Activated CD8-positive, alpha-beta memory T cell treated with anti-CD3 and anti-CD28 coated beads for 1 hour (primary cell): ENCODE measurements at places on chromosomes 2 and 18.

- DNase-seq: no peak
These were observed 8.2 kb upstream of the GPR17 start for GRCh38 chr2:127637725-127638252.

DNA sequence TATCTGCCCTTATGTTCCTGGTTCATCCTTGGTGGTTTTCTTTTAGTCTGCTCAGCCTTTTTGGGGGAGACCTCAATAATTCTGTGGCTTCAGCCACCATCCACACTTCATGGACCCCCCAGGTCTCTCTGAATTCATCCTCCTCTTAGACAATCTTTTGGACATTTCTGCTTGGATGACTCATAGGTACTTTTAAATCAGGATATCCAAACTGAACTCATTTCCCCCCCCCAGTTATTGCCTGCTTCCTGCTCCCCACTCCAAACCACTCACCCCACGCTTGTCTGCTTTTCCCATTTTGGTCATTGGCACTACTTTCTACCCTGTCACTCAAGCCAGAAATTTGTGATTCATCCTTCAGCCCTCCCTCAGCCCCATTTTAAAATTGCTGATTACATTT lies 78.5 kb downstream of the TANC1 start:
- DNase-seq: no peak

DNA sequence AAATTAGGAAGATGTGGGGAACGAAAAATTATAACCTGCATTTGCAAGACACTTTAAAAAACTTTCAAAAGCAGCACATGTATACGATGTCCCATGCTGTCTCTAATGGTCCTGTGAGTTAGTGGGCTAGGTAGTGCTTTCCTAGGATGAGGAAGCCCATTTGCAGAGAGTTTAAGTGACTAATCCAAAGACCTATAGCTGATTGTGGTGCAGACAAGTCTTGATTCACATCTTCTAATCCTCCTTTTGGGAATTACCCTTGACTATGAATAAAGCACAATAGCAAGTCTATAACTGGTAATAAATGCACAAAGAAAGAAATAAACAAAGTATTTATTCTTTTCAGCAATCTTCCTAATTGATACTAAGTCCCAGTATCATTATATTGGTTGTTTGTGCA lies 234.6 kb upstream of the FANCL start:
- DNase-seq: no peak

DNA sequence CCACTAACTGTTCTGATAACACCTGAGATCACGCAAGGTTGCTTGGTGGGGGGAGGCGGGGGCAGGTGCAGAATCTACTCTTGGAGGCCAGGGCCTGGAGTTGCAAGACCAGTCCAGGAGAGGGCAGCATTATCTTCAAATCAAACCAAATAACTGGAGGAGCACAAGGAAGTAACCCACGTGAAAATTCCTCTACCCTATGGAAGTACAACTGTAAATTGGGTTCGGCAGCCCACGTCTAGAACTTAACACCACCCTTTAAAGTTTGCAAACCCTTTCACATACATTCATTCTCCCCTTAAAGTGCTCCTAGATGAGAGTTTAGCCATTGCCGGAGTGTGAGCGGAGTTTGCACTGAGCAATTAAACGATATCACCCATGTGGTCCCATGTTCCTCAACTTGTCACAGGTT lies 19.6 kb upstream of the CXCR1 start:
- DNase-seq: peak; percentile 31

GRCh38 chr2:40716879-40717278 lies 265.0 kb upstream of the SLC8A1 start:
- no peak for DNase-seq

DNA sequence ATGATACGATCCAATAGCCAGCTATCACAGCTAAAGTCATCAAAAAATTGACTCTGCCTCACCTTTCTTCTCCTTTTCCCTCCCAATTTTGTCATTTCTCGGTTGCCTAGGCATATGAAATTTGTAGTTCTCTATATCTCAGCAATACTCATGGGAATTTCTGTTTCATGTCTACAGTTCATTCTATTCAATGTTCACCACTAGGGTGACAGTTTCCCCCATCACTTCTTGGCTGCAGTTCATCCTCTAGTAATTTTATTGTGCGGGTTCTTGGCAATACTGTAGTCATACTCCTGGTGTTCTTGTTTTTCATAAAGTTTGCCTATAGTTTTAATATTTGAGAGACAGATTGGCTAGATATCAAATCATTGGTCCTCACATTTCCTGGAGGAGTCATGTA lies 872.2 kb upstream of the ID2 start:
- DNase-seq: no peak

DNA sequence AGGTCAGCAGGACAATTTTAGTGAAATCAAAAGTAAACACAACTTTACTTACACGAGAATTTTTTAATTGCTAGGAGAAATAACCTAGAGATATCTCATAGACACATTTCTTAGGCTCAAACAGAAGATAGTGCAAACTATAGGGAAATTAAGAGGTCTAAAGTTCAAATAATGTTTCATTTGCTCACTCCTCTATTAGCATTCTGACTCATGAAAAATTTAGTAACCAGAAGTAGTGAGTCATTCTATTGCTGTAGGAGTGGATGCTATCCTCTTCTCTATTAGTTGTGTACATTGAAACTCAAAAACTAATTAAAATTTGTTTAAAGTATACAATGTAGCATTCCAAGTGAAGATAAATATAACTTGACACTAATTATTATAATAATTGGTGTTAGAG lies 908.3 kb upstream of the TMEFF2 start:
- DNase-seq: no peak

DNA sequence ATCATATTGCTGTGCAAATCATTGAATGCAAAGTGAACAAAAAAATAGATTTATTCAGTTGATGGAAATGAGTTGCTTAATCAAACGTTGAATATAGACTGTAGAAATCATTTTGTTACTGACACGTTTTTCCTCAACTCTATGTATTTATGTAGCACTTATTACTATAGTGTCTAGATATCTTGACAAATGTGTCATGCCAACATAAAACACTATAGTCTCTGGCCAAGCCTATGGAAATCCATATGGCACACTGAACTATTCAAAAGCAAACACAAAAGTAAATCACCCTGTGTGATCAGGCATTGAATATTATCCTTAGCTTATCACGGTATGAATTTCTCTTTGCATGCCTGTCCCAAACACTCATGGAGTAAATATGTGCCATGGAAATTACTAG lies 131.3 kb downstream of the ZNF804A start:
- no peak for DNase-seq

- no peak for DNase-seq
These were observed 57.9 kb upstream of the FRZB start for GRCh38 chr2:182924306-182924705.

GRCh38 chr2:134039912-134040581 lies 213.8 kb upstream of the MGAT5 start:
- DNase-seq: no peak

DNA sequence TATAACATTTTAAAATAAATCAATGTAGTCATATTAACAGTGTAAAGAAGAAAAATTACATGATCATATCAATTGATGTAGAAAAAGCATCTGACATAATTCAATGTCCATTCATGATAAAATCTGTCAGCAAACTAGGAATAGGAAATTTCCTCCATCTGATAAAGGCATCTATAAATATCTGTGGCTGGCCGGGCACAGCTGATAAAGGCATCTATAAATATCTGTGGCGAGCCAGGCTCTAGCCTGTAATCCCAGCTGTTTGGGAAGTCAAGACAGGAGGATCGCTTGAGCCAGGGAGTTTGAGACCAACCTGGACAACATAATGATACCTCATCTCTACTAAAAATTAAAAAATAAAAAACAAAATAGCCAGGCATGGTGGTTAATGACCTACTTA lies 18.1 kb upstream of the RANBP2 start:
- no peak for DNase-seq

- DNase-seq: no peak
These were observed 49.8 kb upstream of the TNP1 start for GRCh38 chr2:216909541-216910210.

DNA sequence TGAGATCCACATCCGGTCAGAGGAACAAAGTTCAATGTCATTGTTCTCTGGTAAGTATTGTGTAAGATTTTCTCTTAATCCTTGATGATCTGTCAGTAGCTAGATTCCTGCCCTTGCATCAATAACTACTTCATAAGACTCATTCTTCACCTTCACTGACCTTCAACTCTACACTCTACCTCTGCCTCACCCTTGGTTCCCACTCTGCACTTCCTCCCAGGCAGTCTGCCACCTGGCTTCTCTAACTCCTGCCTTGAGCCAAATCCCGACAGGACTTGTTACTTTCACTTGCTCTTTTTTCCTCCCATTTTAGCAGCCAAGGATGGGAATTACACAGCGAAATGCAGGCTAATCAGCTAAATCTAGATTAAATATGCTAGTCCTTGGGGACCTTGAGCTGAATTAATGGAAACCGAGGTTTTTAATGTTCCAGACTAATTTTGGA lies 190.7 kb downstream of the DLGAP1 start:
- DNase-seq: no peak

- DNase-seq: no peak
These were observed 161.4 kb upstream of the GULP1 start for GRCh38 chr2:188130317-188130716.

GRCh38 chr2:16189029-16189835 lies 248.9 kb downstream of the MYCN start:
- DNase-seq: no peak

GRCh38 chr2:20104900-20105545 lies 53.6 kb upstream of the LAPTM4A start:
- DNase-seq: no peak

DNA sequence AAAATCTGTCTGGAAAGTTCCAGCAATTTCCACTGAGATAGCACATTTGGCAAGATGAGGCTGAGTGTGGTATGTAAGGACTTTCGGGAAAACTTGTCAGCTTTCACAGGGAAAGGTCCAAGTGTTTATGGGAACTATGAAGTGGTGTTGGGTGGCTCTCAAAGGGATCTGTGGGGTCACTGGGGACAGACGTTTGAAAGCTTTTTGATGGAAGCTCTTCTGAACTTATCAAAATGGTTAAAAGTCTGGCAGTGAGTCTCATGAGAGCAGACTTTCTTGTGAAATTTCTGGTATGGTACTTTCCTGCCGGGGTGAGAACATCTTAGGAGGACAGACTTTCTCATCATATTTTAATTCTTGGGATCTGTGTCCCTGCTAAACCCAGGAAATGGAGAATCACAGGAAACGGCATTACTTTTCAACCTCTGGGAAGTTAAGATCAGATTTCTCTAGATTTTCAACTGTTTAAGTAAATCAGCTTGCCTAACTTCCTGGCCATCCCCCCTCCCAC lies 546.3 kb upstream of the ZEB2 start:
- DNase-seq: no peak

DNA sequence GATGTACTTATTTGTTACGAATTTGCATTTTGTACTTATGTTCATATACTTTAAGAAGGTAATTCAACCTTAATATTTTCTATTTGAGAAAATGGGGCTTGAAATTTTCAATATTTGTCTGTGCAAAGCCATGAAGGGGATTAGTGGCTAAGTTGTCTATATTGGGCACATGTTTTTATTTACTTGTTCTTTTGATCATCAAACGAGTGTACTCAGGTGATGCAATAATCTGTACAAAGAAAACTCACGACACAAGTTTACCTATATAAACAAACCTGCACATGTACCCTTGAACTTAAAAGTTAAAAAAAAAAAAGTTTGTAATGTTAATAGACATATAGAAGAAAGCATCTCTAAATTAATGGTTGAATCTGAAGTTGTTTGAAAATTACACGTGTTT lies 658.9 kb upstream of the SYT4 start:
- DNase-seq: no peak

DNA sequence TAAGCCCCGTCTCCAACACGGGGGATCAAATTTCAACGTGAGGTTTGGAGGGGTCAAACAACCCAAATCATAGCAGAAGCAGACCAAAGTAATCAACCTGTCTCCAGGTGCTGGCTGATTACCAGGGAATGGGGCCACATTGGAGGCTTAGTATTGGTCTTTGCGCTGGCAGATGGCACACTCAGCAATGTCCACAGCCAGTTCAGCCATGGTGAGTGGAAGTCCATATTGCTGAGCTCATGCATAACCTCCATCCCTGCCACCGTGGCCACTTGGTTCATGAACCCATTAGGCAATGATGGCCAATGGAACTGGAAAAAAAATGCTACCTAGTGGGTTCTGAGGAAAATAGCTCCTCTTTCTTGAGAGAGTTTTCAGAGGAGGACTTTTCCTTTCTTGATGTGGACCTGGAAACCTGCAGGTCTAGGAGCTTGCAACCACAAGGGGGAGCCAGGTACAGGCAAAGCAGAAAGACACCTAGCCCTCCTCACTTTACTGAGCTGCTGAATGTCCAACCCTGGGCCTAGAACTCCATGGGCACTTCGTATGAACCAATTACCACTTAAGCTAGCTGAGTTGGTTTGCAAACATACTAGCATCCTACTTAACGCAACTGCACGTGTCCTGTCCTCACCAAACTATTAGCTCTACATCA lies 128.0 kb upstream of the GYPC start:
- peak; percentile 57 for DNase-seq

DNA sequence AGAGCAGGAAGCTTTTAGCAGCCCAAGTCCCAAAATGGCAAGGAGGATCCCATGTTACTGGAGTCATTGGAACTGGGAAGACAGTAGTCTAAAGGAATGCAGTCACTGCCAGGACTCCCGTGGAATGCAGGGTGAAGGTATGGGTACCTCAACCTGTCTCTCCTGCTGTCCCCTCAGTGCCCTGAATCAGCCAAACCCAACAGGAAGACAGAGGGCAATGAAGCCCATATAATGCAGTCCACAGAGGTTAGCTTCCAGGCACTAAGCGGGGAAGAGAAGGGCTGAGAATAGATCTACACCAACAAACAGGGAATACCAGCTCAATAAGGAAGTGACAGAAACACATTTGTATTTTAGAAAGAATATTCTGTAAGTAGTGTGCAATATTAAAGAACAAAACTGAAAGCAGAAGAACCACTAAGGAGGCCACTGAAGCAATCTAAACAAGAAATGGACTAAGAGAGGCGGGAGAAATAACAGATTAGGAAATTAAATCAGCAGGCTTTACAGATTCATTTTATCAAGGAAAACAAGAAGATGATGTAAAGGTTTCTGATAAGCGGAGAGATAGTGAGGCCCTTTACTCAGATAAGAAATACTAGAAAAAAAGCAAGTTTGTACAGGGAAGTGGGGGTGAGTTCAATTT lies 8.3 kb downstream of the NEMP2 start:
- DNase-seq: no peak

GRCh38 chr2:239670463-239671120 lies 269.8 kb upstream of the HDAC4 start:
- DNase-seq: no peak

DNA sequence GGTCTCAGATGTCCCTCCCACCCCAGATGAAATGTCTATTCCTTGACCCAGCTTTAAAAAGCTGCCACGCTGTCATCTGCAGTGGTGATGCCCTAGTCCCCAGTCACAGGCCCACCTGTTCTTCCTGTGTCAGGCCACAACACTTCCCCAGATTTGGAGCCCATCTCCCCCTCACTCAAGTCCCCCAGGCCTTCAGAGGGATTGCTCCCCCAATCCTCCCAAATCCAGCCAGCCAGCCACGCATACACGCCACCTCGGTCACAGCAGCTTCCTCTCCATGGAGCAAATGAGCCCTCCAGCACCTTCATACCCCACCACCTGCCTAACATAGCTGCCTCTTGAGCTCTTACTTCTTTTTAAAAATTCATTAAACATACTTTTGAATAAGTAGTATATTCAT lies 7.8 kb downstream of the ASTL start:
- no peak for DNase-seq

- no peak for DNase-seq
These were observed 45.2 kb upstream of the NYAP2 start for GRCh38 chr2:225354281-225354774.
